ENCODE measurements at places on chromosomes 2 and 18. TPM values are rescaled to one million over a fixed set of nuclear protein-coding genes. Genes with fewer than 3 reads are reported as not detected.

Gene TXNDC2
- total RNA-seq, result under 0.01 TPM

Gene ARHGAP15
- 14.9 TPM for total RNA-seq

Gene DLGAP1
- total RNA-seq, result 1.2 TPM

Gene CIAO1
- total RNA-seq, result 50.6 TPM

Gene TMEM131
- 15.3 TPM for total RNA-seq

Gene PDE11A
- 5.9 TPM for total RNA-seq

Gene GNAL
- total RNA-seq, result 0.92 TPM

Gene TRIM43
- not detected for total RNA-seq

Gene PXDN
- total RNA-seq, result 21.5 TPM

Gene SSB
- 49.2 TPM for total RNA-seq

Gene SCN2A
- 0.33 TPM for total RNA-seq

Gene SERPINB11
- total RNA-seq, result 0.47 TPM

DNA sequence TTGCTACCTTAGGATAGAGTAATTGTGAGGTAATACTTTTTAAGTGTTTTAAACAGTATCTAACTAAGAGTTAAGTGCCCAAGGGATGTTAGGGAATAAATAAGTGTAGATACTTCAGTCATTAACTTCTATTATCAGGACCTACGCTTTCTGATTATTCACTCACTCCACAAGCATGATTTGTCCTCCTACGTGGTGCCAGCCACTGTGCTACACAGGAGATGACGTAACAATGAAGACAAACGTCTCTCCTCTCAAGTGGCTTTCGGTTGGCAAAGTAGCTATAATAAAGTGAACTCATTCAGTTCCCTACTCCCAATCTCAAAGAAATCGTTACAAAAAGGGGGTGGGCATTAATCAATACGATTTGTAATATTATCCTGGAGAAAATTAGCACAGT is 100.9 kb upstream of the SETBP1 start:
- no peak overlapping the region for H3K27ac ChIP-seq
- no peaks in the 10 kb centered on the region for H3K27me3 ChIP-seq
- H3K4me3 ChIP-seq, result no peak overlapping the region
- no peak for DNase-seq

GRCh38 chr2:187078297-187078696 is 229.3 kb upstream of the ZSWIM2 start:
- H3K36me3 ChIP-seq, result no peaks in the 10 kb centered on the region
- H3K4me1 ChIP-seq, result no peaks in the 10 kb centered on the region
- DNase-seq, result no peak
- no peaks in the 10 kb centered on the region for H3K27me3 ChIP-seq
- no peak overlapping the region for H3K27ac ChIP-seq
- no peak overlapping the region for H3K4me3 ChIP-seq

DNA sequence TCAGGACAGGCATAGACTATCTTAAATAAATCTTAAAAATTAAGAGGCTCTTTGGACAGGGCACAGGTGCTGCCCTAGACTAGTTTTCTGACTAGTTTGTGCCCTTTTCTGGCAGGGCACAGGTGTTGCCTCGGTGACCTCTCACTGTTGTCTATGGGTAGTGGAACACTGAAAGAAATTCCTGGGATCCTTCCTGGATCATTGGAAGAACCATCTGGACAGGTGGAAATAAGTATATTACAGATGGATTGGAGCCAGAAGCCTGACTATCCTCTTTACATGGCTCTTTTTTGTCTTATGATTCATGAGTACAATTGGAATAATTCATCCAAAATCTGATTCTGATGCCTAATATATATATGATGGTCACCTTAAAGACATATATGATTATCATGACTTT is 286.6 kb downstream of the RIT2 start:
- no peak for DNase-seq
- H3K4me3 ChIP-seq, result no peak overlapping the region
- H3K36me3 ChIP-seq, result no peaks in the 10 kb centered on the region
- no peak overlapping the region for H3K27ac ChIP-seq
- H3K4me1 ChIP-seq, result no peaks in the 10 kb centered on the region
- H3K27me3 ChIP-seq, result no peaks in the 10 kb centered on the region

- no peak overlapping the region for H3K4me3 ChIP-seq
- H3K27me3 ChIP-seq, result peaks cover 4% of the 10 kb centered on the region
- no peak for DNase-seq
- H3K36me3 ChIP-seq, result no peaks in the 10 kb centered on the region
- no peaks in the 10 kb centered on the region for H3K4me1 ChIP-seq
Measured at GRCh38 chr2:26621469-26622199, 19.5 kb downstream of the CIB4 start.

GRCh38 chr2:74562126-74562775 is 7.7 kb downstream of the DOK1 start:
- H3K4me1 ChIP-seq, result no peaks in the 10 kb centered on the region
- H3K4me3 ChIP-seq, result no peak overlapping the region
- DNase-seq, result no peak
- no peaks in the 10 kb centered on the region for H3K36me3 ChIP-seq

- no peak overlapping the region for H3K4me3 ChIP-seq
- no peak overlapping the region for H3K27ac ChIP-seq
- no peak for DNase-seq
- no peaks in the 10 kb centered on the region for H3K4me1 ChIP-seq
- H3K36me3 ChIP-seq, result no peaks in the 10 kb centered on the region
- H3K27me3 ChIP-seq, result no peaks in the 10 kb centered on the region
Measured at GRCh38 chr18:23822590-23823385, 133.5 kb downstream of the LAMA3 start.

- H3K27ac ChIP-seq, result no peak overlapping the region
- H3K27me3 ChIP-seq, result no peaks in the 10 kb centered on the region
- no peak overlapping the region for H3K4me3 ChIP-seq
- no peak for DNase-seq
- no peaks in the 10 kb centered on the region for H3K4me1 ChIP-seq
- H3K36me3 ChIP-seq, result no peaks in the 10 kb centered on the region
Measured at GRCh38 chr18:72830109-72830508, 37.7 kb downstream of the NETO1 start.

- no peaks in the 10 kb centered on the region for H3K36me3 ChIP-seq
- H3K4me1 ChIP-seq, result no peaks in the 10 kb centered on the region
- no peak overlapping the region for H3K4me3 ChIP-seq
- no peak for DNase-seq
- no peaks in the 10 kb centered on the region for H3K27me3 ChIP-seq
Measured at GRCh38 chr2:36951574-36951973, 14.8 kb downstream of the STRN start.

DNA sequence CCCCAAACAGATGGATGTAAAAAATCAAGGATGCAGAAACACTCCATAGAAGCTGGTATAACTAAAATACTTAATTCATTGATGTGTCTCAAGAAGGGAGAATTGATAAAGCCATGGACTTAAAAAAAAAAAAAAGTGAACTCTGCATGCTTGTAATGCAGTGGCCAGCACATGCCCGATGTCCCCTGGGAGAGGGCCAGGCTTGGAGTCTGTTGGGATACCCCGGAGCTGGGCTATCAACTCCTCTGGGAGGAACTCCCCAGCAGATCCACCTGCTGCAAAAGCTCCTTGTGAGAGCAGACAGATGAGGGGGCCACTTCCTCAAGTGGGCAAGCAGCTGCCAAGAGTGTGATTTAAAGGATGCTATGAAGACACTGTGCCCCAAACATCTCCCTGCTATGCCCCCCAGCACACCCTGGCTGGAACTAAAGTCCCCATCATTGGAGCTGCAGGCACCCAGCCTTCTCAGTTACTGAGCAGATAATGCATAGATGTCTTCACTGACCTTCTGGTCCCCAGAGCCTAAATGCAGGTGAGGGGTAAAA is 311.5 kb upstream of the ID2 start:
- H3K27me3 ChIP-seq, result no peaks in the 10 kb centered on the region
- H3K27ac ChIP-seq, result no peak overlapping the region
- no peaks in the 10 kb centered on the region for H3K4me1 ChIP-seq
- no peak overlapping the region for H3K4me3 ChIP-seq

DNA sequence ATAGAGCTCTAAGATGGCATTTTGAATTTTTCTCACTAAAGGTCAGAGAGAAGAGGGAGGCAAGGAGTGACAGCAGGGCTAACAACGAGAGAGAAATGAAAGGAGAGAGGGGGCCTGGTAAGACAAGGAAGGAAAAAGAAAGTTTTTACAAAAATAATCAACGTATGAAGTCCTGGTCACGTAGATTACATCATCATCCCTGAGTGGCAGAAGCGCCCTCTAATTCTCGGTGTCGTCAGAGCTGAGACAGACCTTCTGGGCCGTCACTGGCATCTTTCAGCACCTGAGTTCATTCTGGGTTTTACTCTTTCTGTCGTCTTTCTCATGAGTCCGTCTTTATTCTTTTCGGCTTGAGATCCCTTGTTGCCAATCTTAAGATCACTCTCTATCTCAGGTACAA is 329.8 kb downstream of the ALK start:
- H3K36me3 ChIP-seq, result no peaks in the 10 kb centered on the region
- H3K27ac ChIP-seq, result no peak overlapping the region
- H3K4me3 ChIP-seq, result no peak overlapping the region
- DNase-seq, result no peak
- no peaks in the 10 kb centered on the region for H3K4me1 ChIP-seq

DNA sequence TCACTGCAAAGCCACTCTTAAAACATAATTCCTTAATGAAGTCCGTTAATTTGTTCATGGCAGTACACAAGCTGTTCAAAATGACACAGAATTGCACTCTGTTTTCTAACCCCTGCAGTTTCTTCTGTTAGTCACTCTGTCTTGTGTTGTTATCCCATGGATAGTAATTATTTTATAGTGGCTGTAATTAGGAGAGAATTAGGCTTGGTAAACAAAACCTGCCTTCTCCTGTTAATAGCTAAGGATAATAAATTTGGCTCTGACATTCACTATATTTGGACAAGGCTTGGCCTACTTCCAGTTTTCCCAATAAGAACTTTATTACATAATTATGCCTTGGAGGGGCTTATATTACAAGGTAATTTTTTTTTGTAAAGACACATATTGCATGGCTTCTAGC is 330.3 kb upstream of the FIGN start:
- no peak overlapping the region for H3K4me3 ChIP-seq
- no peak overlapping the region for H3K27ac ChIP-seq
- no peaks in the 10 kb centered on the region for H3K4me1 ChIP-seq
- no peaks in the 10 kb centered on the region for H3K27me3 ChIP-seq
- no peaks in the 10 kb centered on the region for H3K36me3 ChIP-seq

GRCh38 chr18:73880387-73880786 is 267.2 kb downstream of the FBXO15 start:
- no peak for DNase-seq
- no peaks in the 10 kb centered on the region for H3K27me3 ChIP-seq
- no peak overlapping the region for H3K4me3 ChIP-seq
- no peak overlapping the region for H3K27ac ChIP-seq
- H3K36me3 ChIP-seq, result no peaks in the 10 kb centered on the region
- no peaks in the 10 kb centered on the region for H3K4me1 ChIP-seq

GRCh38 chr2:172323256-172323655 is 104.1 kb upstream of the ITGA6 start:
- no peaks in the 10 kb centered on the region for H3K36me3 ChIP-seq
- DNase-seq, result no peak
- no peaks in the 10 kb centered on the region for H3K27me3 ChIP-seq
- no peaks in the 10 kb centered on the region for H3K4me1 ChIP-seq
- no peak overlapping the region for H3K27ac ChIP-seq

DNA sequence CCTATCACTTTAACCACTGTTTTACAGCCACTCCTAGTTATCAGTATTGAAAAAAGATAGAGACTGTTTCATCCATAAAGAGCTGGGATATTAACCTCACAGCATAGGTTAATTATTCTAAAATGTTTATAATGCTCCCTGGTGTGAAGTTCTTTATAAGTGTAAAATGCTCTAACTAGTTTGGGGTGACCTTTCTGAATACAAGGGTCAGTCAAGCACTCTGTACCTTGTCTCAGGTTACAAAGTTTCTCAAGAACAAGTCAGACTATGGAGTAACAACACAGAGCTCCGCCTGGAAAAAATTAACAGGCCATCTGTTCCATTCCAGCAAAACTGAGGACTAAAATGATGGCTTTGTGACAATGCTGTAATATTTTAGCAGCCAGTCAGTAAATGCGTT is 107.4 kb downstream of the NOL4 start:
- no peak overlapping the region for H3K27ac ChIP-seq
- H3K4me3 ChIP-seq, result no peak overlapping the region
- DNase-seq, result no peak
- no peaks in the 10 kb centered on the region for H3K36me3 ChIP-seq
- H3K4me1 ChIP-seq, result no peaks in the 10 kb centered on the region

- H3K27ac ChIP-seq, result peak overlapping the region; percentile 91
- H3K27me3 ChIP-seq, result no peaks in the 10 kb centered on the region
- DNase-seq, result no peak
- H3K4me3 ChIP-seq, result peak overlapping the region; percentile 75
- H3K36me3 ChIP-seq, result no peaks in the 10 kb centered on the region
Measured at GRCh38 chr2:100821255-100821910, 1.4 kb downstream of the NPAS2 start.

DNA sequence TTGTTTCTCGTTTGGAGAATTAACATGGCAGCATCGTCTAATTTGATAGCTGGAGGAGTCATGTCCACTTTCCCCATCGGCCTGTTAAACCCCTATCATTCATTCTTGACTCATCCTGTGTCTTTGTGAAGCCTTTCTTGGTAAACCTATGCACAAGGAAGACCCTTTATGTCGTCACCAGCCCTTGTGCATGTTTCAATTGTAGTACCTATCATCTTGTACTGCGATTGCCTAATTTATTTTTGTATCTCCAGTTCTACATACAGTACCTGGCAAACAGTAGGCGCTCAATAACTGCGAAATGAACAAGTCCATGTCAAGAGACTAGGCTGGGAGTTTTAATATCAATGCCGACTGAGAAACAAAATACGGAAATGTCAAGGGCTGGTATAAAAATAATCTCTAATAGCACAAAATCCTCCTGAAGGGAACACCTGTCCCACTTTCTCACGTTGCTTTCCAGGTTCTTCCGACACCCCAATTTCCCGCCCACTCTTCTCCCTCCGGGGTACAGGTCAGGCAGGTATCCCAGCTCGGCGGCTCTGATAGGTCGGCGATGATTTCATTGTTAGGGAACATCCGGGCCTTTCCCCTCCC is 1.3 kb upstream of the PPM1B start:
- H3K4me3 ChIP-seq, result peak overlapping the region; percentile 64
- peak overlapping the region; percentile 99 for H3K27ac ChIP-seq
- H3K36me3 ChIP-seq, result no peaks in the 10 kb centered on the region
- no peaks in the 10 kb centered on the region for H3K27me3 ChIP-seq
- peaks cover 10% of the 10 kb centered on the region for H3K4me1 ChIP-seq

DNA sequence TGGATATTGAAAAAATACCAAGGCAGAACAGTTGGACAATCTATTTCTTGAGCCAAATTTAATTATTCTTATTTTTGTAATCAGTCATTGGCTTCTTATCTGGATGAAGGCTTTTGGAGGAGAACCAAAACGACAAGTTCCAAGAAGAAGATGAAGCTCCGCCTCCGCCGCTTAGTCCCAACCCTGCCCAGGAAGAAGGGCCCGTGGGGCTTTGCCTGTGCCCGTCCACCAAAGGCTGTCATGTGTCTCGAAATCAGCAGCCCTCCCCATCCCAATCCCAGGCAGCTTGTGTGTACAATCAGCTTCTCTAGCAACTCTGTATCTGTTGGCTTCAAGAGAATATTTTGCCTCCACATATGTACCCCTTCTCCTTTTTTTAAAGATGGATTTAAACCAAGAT is 24.6 kb downstream of the PTRHD1 start:
- no peaks in the 10 kb centered on the region for H3K27me3 ChIP-seq
- no peak overlapping the region for H3K4me3 ChIP-seq
- no peak for DNase-seq
- H3K36me3 ChIP-seq, result peaks cover 14% of the 10 kb centered on the region
- H3K4me1 ChIP-seq, result no peaks in the 10 kb centered on the region

GRCh38 chr2:183926433-183926832 is 671.9 kb upstream of the ZNF804A start:
- H3K27me3 ChIP-seq, result no peaks in the 10 kb centered on the region
- DNase-seq, result no peak
- H3K4me3 ChIP-seq, result no peak overlapping the region
- no peaks in the 10 kb centered on the region for H3K36me3 ChIP-seq

Measured in liver (tissue), 10 donors.